Non-pigmented ciliary epithelial cell (primary cell): ENCODE measurements at places on chromosomes 12 and 14.

DNA sequence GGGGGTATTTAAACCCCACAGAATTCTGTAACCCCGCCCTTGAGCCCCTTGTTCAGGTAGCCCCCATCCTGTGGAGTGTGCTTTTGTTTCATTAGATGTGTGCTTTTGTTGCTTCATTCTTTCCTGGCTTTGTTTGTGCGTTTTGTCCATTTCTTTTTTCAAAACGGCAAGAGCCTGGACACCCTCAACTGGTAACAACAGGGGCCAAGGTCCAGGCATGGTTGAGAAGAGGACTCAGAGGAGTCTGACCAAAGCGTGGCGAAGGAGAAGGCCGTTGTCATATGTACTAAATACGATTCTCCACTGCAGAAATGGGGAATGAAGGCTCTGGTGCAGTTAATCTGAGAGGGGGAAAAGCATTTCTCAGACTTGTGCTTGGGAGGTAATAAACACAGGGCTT, 46.0 kb upstream of the GNPNAT1 start:
- DNase-seq, result no peak

- DNase-seq, result no peak
Observed at GRCh38 chr12:123151457-123152454, 866 bp upstream of the PITPNM2 start.

DNA sequence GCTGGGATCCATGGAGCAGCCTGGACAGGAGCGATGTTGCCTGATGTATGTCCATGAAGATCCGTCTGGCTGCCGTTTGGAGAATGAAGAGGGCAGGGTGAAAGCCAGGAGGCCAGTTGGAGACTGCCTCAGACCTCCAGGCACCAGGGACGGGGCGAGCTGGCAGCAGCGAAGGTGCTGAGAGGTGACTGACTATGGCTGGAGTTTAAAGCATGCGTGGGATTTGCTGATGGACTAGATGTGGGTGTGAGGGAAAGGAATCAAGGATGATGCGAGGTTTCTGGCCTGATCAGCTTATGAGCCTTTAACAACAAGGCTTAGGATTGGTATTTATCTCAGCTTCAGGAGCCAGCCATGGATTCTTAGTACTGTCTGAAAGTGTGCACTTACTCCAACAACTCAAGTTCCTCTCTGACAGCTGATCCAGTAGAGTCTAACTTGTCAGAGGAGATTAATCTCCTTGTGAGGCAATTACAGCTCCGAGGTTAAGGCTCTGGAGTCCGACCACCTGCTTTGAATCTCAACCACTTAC, 49.4 kb downstream of the DYNC1H1 start:
- no peak for DNase-seq

DNA sequence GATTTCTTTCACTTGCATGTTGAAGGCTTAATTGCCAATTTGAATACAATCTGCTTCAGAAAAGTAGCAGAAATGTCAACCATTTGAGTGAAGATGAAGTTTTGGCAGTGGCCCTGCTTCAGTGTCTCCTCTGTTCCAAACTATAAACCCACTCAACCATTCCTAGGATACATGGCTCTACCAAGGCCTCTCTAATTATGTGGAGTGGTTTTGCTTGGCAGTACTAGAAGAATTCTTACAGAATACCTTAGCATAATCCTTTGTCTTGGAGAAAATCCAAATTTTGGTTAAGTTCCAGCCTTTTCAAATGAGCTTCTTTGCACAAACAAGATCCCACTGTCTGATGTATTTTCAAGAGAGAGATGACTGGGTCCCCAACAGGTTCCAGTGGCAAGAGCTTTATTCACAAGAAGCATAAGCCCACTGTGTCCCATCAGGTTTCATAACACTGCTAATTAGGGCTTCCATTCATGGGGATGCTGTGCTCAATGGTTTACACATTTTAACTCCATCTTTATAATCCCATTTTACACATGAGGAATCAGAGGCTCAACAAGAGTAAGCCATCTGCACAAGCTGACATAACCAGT, 234.5 kb downstream of the IPO8 start:
- DNase-seq, result no peak
